ENCODE measurements at places on chromosomes 3 and 15. TPM values are rescaled to one million over a fixed set of nuclear protein-coding genes. Genes with fewer than 3 reads are reported as not detected.

The ARGFX gene
- total RNA-seq, result not detected

The CCDC13 gene
- 2.4 TPM for total RNA-seq

DNA sequence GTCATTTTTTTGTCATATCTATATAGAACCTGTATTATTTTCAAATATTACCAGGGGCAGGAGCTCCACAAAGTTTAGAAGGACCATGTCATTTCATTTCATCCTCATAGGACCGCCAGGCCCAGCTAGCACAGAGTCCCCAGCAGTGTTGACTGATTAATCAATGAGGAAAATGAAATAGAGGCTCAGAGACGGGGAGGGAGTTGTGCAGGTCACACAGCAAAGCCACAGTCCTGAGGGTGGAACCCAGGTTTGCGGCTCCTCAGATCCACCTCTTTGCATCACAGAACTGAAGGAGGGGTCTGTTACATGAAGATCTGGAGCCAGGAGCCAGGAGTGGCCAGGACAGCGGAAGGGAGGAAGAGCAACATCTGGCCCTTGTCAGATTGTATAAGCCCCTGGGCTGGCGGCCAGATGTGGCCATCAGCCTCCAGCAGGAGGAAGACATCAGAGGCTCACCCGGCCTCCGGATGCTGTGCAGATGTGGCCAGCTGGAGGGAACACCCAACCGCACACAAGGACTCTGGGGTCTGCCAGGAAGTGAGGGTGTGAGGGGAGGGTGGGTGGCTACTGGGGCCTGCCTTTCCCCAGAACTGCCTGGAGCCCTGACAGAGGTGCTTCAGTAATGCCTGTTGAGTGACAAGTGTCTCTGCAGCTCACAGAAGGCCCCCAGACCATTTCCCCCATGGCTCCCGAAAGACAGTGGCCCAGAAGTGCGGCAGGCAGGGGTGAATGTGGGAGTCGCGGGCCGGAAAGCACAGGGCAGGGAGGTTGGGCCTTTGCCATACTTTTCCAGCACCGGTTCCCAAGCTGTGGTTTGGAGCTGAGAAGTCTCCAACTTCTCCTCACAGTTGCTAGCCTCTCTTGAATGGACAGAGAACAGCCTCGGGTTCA, 21.3 kb downstream of the EFCC1 start:
- DNase-seq, result no peak

The TUSC2 gene
- total RNA-seq, result 16.7 TPM

The SAMMSON gene
- not detected for total RNA-seq

The GOLGA6B gene
- total RNA-seq, result not detected

- DNase-seq, result no peak
These were observed 1.7 kb downstream of the SLCO3A1 start for GRCh38 chr15:91855241-91855640.

GRCh38 chr15:92068121-92068520, 214.6 kb downstream of the SLCO3A1 start:
- no peak for DNase-seq

The TMEM42 gene
- 5.3 TPM for total RNA-seq

The CEMIP gene
- total RNA-seq, result 3.7 TPM

The APPL1 gene
- 169 TPM for total RNA-seq

DNA sequence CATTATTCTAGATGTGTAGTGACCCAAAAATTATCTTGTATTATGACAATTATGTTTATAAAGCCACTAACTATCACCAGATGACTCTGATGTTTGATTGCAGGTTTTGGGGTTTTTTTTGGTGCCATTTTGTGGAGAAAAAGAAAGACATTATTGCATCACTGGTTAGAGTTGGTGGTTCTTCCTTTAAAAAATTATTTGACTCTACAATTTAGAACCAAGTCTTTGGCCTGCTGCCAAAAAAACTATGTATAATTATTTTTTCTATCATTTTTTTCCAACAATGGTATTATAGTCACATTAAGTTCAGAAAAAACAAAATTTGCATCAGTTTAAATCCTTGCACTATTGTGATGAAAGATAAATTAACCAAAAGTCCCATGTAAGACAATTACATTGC, 258.6 kb upstream of the GRM7 start:
- DNase-seq, result no peak

- DNase-seq, result no peak
These were observed 29.5 kb upstream of the THSD4 start for GRCh38 chr15:71085809-71086208.

- no peak for DNase-seq
These were observed 267.3 kb downstream of the FHIT start for GRCh38 chr3:60983906-60984305.

The MYO5C gene
- total RNA-seq, result 1.6 TPM

The ISLR gene
- total RNA-seq, result 12.6 TPM

The UROC1 gene
- not detected for total RNA-seq

GRCh38 chr3:23644676-23645075, 161.1 kb upstream of the UBE2E1 start:
- no peak for DNase-seq

- peak; percentile 84 for DNase-seq
These were observed at the start of gene POLR2M for GRCh38 chr15:57706405-57707209. Gene POLR2M, plus strand, starts transcription at chr15:57706714. Its CDS starts 129 bp downstream, at chr15:57706843.
